Upper lobe of right lung (tissue), 1 donor: ENCODE measurements at places on chromosomes 7 and 10. TPM values are rescaled to one million over a fixed set of nuclear protein-coding genes. Genes with fewer than 3 reads are reported as not detected.

Gene LRIT1
- not detected for total RNA-seq

- no peak for DNase-seq
These were observed 91.2 kb upstream of the WNT16 start for GRCh38 chr7:121237601-121238000.

DNA sequence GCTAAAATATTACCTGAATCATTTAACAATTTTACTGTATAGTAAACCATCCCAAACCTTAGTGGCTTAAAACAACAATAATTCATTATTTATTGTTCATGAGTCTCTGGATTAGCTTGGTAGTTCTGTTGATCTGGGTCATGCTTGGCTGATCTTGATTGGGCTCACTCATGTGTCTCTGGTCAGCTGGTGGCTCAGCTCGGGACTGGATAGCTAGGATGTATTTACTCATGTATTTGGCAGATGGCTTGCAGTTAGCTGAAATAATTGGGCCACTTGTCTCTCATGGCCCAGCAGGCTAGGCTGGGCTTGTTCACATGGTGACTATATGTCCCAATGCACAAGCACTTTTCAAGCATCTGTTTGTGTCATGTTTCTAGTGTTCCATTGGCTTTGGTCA lies 262.8 kb downstream of the BBS9 start:
- no peak for DNase-seq

DNA sequence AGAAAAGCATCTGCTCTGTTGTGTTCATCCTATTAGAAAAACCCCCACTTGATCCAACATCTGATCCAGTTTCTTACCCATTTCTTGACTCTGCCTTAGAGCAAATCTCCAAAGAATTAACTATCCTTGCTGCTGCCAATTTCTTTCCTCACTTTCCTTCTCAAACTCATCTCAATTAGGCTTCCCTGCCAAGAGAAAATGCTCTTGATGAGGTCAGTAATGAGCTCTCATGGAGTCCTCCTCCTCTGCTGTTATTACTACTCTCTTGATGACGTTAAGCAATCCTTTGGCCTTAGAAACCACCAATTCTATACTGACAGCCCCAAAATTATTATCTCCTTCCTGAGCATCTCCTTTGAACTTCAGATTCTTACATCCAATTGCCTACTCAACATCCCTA lies 162.0 kb upstream of the FAM13C start:
- no peak for DNase-seq

- no peak for DNase-seq
These were observed 41.5 kb upstream of the PLEKHA1 start for GRCh38 chr10:122333037-122333436.

DNA sequence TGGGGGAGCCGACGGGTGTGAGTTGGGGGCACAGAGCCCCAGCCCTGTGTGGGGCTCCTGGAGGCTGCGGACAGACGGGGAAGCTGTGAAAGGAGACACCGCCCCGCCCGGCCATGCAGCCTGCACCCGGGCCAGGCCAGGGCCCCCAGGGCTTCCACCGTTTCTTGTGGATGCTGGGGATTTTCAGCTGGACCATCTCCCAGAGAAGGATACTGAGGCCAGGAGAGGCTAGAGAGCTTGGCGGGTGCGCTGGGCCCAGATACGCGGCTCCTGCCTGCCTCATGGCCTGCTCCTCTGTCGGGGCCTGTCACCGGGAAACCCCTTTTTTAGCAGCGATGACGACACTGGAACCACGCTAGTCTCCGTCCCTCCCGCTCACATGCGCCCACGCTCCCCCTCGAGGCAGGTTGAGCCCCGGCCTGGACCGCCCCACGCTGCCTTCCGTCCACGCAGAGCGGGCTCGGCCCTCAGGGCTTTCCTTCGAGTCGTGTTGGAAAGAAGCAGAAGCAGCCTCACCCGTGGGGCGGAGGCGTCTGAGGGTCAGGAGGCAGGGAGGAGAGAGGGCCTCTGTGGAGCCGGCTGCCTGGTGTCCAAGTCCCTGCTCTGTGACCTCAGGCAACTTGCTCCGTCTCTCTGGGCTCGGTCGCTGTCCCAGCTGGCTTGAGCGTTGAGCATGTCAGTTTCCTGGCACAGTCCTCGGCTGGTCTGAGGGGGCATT lies 11.7 kb downstream of the TMEM184A start:
- DNase-seq = no peak
